Aorta (tissue), 5 donors: ENCODE measurements at places on chromosomes 2 and 18.

DNA sequence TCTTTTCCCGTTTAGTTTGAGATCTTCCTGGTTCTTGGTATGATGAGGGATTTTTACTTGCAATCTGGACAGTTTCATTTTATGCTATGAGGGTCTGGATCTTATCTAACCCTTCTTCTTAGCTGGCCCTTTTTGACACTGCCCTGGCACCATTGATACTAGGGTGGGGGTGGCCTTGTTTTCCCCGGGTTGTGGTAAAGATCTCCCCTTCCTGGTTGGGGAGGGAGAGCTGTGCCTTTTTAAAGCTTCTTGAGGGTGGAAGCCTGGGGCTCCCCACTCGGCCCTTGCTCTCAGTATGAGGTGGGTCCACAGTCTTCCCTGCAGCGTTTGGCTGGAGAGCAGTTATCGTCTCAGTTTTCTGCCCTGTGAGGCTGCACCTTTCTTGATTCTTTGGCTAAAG lies 66.1 kb downstream of the ASB1 start:
- no peak for DNase-seq

GRCh38 chr18:3594760-3595368 lies 144.9 kb downstream of the TGIF1 start:
- peak; percentile 51 for DNase-seq

DNA sequence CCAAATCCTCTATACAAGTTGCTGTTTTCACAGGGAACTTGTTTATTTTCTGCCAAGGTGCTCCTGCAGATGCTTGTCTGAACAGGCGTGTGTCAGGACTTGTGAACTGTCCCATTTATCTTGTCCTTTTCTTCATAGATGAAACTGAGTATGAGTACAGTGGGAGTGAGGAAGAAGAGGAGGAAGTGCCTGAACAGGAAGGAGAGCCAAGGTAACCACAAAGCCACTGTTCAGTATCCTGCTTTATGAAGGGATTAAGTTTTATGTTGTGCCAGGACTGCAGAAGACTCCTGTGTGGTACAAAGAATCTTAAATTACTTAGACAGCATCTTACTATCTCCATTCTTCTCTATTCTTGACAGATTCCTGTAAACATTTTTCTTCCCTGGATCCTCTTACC lies 145.0 kb downstream of the MAP4K4 start:
- no peak for DNase-seq

- DNase-seq: no peak
These were observed 12.2 kb downstream of the SCN2A start for GRCh38 chr2:165251366-165251765.

DNA sequence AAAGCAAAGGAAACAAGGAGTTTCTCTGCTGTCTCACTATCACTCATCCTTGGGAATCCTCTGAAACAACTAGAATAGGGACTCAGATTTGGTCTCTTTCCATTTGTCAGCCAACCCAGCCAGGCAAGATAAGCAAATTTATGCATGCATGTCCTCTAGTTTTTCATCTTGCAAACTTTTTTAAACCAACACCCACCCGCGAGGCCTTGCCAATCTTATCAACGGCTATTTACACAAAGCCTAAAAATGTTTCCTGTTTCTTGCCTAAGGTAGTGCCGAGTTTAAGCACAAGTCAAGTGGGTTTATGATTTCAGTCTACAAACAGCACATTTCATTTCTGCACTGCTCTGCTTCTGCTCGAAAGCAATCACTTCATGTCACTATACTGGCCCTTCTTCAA lies 240.9 kb downstream of the STK39 start:
- DNase-seq: no peak

DNA sequence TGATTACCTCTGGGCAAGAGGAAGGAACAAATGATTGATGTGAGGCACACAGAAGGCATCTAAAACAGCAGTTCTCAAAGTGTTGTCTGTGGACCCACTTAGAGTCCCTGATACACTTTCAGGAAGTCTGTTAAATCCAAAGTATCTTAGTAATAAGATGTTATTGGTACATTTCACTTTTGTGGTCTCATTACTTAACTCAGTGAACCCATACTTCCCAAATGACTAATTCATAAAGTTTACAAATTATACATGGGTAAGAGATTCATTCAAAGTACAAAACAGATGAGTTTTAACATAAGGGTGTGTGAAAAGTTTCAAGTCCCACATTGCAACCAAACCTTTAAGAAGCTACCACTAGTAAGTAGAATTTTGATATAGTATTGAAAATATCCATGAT lies 440.5 kb downstream of the NUP35 start:
- no peak for DNase-seq
